ENCODE measurements at places on chromosomes 2 and 18.

DNA sequence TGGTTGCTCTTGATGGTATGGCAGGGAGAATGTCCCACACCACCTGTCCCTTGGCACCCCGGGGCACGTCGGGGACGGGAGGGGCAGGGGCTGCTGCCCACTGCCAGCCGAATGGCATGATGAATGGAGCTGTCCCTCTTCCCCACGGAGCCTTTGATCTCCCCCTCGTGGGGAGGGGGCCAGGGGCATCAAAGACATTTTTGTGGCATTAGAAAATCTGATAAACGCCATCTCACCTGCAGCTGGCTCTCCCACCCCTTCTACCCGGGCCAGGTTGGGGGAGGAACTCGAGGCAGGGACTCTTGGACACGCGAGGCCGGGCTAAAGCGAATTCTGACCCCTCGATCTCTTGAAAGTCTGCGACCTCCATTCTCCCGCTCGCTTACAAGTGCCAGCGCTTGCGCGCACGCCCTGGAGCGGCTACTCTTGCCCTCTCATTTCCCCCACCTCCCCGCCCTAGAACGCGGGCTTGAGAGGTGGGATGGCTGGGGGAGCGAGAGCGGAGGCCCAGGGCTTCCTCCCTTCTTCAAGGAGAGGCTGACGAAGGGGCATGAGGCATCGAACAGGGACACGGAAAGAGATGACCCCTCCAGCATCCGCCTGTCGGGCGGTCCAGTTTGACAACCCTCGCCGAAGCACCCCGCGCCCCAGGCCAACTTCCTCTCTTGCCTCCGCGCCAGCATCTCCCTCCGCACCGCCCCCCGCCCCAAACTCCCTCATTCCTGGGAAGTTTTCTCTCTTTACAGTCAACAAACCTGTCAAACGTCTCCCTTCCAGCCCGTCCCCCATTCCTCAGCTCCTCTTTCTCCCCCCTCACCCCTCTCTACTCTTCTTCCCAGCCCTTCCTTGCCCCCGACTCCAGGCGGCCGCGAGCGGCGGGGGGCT, 692 bp upstream of the WNT6 start:
- DNase-seq: no peak

DNA sequence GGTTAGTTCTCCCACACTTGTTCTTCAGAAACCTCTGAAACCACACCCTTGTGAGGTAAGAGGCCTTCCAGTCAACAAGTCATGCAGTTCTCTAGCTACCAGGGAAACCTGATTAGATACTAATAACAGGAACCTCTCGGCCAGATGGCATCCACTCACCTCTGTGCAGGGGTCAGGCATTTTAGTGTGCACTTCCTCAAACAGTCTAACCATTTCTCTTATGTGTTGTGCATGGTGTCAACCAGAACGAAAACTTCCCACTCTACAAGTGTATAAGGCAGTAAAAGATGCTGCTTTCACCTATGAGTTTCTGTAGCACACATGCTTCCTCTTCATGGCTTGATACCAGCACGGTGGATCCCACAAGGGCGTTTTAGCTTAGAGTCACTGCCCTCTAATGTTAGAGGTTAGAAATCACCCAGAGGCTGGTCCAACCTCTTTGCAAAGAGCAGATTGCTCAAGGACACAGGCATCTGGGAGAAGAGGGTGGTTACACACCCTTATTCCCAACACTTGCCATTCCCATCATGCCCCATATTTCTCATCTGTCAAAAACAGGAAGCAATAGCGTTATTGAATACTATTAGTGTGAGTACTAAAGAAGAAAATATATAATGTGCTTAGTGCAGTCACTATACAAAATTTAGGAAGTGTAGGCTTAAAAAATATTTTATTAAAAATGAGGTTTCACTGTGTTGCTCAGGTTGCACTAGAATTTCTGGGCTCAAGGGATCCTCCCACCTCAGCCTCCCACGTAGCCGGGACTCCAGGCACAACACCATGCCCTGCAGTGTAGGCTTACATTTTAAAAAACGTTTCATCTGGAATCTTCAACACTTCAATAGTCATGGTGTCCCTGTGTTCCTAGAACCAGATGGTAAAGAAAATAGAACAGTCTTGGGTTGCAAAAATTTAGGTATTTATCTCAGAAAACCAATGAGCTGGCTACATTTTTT, 34.5 kb upstream of the RAB31 start:
- peak; percentile 80 for DNase-seq

DNA sequence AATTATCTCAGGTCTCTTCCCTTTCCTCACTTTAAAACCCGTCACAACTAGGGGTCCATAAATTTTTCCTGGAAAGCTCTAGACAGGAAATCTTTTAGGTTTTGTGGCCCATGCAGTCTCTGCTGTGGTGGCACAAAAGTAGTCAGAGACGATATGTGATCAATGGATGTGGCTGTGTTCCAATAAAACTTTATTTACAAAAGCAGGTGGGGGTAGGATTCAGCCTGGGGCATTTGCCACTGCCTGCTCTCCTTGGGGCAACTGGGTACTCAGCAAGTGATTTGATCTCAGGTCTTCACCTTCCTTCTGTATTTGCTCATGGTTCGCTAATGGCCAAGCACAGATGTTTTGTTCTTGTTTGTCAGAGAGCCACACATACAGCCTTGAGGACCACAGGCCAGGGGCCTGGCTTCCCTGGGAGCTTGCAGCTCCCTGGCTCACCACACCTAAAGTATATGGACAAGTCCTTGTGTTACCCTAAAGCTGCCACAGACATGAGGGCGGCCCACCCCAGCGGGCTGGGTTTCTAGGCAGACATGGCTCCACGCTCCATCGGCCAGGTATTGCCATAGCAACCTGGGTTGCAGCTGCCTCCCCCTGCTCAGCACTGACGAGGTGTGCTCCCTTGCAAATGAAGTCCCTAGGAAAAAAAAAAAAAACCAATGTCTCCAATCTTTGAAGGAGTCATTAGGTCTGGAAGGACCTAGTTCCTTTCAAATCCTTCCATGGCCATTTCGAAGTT, 89.7 kb upstream of the YWHAQ start:
- no peak for DNase-seq

- DNase-seq: no peak
Measured at GRCh38 chr18:33169218-33169617, 271.3 kb downstream of the CCDC178 start.

DNA sequence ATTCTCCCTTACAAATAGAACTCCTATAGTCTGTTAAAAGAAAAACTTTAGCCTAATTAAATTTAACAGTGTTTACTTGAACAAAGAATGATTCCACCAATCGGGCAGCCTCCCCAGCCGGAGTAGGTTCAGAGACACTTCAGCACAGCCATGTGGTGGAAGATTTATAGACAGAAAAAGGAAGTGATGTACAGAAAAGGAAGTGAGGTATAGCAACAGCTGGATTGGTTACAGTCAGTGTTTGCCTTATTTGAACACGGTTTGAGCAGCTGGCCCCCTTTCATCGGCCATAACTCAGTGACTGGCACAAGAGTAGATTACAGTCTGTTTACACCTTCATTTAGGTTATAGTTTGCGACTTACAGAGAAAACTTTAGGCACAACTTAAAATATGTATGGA, 2.1 kb upstream of the SKA1 start:
- DNase-seq: no peak

DNA sequence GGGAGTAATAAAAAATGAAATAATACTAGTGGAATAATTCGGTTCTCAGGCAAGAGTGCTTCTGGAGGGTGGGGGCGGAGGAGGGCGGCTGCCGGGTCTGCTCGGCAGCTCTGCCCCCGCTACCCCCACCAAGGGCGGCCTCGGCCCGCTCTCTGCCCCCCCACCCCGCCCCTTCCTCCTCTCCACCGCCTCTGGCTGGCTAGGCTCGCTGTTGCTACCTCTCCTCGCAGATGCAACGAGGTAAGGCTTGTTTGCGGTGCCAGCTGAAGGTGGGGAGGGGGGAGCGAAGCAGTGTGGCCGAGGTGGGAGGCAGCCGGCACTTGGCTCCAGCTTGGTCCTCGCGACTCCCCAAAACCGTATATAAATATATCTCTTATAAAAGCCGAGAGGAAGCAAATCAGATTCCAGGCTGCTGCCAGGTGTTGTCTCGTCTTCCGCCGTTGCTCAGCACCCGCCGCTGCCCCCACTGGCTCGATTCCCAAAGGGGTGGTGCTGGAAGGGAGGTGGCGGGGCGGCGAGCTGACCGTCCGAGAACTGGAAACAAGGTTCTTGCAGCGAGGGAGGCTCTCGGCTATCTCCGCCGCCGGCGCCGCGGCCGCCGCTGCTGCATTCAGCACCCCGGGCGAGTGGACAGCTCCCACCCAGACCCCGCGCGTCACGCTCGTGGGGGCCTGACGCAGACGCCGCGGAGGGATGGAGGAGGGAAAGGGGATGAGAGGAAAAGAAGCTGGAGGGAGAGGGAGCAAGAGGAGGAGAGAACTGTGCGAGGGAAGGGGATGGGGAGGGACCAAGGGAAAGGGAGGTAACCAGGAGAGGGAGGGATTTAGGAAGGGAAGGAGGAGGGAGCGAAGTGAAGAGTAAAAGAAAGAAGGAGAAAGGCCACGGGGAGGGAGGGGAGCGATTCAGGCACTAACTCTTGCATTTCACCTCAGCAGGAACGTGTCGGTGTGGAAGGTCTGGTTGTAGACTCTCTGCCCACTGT, at the start of gene MARCHF4:
Gene MARCHF4 (minus strand): TSS at position 763 of the 982 bp plus-strand sequence. CDS start 2,223 bp downstream, outside the sequence.
- peak; percentile 90 for DNase-seq

DNA sequence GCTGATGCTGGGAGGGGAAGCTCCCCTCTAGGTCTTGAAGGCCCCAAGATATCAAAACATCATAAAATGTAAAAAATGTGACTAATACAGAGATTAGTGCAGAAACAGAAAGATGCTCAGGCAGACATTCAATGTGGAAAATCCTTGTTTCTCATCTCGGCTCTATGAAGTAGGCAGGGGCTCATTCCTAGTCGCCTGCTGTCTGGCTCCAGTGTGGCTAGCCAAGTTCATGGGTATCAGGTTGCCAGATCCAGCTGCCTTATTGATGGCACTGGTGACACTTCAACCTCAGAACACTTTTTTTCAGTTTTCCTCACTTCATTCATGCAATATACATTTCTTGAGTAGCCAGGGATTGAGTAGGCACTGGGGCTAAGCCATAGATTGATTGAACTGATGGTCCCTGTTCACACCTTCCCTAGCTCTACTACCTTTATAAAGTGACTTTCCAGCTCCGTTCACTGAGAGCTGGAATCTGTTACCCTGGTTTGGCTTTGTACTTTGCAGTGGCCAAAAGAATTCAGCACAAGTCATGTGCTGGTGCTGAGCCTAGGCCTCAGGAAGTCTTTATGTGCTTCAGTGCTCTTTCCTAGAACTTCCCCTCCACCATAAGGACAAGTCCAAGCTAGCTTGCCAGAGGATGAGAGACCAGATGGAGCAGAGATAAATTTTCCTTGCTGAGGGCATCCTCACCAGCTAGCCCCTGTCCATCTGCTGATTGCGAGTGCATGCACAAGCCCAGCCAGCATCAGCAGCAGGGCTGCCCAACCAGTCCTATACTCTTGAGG, 373.6 kb upstream of the ST6GAL2 start:
- DNase-seq: no peak

DNA sequence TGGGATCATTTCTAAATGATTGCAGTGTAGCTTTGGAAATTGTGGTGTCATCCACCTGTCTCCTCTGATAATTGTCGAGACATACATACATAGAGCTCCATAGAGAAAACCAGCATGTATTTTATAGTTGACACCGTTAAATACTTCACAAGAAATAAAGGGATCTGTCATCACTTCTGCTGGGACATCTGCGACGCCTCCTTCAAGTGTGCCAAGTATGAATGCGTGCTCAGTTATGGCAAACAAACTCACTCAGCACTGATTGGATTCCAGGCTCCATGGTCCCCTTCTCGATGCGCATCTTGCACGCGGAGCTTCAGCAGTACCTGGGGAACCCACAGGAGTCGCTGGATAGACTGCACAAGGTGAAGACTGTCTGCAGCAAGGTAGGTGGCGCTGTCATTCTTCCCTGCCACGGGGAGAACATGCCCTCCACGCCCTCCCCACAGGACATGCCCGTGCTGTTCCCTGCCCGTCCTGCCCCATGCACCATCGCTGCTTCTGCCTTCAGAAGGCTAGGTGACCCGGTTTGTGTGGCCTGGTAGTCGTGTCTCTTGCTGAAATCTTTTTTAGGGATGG, 64.1 kb downstream of the TRAPPC12 start:
- DNase-seq: no peak

- DNase-seq: peak; percentile 58
Measured at GRCh38 chr2:30971231-30972025, 164.2 kb upstream of the CAPN13 start.

GRCh38 chr18:7329016-7329415, 98.1 kb downstream of the LRRC30 start:
- DNase-seq: no peak

DNA sequence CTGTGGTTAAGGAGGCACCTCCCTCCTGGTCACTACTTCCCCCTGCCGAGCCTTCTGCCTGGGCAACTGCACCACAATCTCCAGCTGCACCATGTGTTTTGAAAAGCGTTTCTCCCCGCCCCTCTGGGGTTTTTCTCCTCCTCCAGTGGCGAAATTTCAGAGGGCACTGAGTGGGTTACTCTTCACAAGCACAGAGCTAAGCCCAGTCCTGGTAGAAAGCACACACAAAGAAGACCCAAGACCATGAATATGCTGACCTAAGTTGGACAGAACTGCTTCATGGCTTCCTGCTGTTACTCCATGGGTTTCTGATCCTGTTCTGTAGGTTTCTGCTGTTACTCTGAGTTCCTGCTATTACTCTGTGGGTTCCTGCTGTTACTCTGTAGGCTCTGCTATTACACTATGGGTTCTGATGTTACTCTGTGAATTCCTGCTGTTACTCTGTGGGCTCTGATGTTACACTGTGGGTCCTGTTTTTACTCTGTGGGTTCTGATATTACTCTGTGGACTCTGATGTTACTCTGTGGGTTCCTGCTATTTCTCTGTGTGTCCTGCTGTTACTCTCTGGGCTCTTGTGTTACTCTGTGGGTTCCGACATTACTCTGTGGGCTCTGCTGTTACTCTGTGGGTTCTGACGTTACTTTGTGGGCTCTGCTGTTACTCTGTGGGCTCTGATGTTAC, 216.6 kb downstream of the RTP5 start:
- peak; percentile 13 for DNase-seq

DNA sequence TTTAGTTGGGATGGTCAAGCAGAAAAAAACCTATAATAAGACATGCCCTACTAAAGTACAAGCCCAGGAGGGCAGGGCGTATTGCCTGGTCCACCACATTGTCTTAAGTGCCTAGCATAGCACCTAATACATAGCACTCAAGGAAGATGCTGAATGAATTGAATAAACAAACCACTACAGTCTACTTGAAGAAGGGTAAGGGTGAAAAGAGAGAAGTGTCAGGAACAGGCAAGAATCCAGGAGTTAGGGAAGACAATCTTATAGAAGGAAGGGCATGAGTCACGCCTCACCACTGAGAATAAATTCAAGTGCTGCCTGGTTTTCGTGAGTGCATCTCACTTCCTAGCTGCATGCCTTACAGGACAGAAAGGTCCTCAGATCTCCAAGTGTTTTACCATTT, 13.9 kb downstream of the SLC19A3 start:
- DNase-seq: peak; percentile 50

- DNase-seq: peak; percentile 57
Measured at GRCh38 chr2:225282858-225283710, 116.4 kb upstream of the NYAP2 start.

DNA sequence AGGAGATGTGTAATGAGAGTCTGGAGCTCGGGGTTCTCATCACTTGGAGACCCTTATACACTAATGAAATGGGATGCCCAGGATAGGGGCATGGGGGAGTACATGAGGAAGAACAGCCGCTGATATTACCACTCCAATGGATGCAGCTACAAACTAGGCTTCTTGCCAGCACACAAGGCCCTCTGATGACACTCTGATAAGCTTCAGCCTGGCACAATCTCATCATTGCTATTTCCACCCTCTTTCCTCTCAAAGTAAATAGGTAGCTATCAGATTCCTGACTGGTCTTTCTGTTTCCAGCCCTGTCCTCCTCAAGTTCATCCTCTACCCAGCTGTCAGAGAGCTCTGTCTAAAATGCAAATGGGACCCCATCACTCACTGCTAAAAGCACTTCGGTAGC, 103.0 kb downstream of the GPR39 start:
- DNase-seq: no peak

- DNase-seq: no peak
Measured at GRCh38 chr2:10274983-10275802, 27.5 kb upstream of the HPCAL1 start.
